ENCODE measurements at places on chromosomes 1 and 21. TPM values are rescaled to one million over a fixed set of nuclear protein-coding genes. Genes with fewer than 3 reads are reported as not detected.
A peak's percentile ranks its signal among the peaks of the same experiment; 100 is the strongest.

- DNase-seq, result no peak
Measured at GRCh38 chr1:152599934-152600333, at the start of gene LCE3C. Gene LCE3C, plus strand, starts transcription at chr1:152600234. Its CDS starts 498 bp downstream, at chr1:152600732.

DNA sequence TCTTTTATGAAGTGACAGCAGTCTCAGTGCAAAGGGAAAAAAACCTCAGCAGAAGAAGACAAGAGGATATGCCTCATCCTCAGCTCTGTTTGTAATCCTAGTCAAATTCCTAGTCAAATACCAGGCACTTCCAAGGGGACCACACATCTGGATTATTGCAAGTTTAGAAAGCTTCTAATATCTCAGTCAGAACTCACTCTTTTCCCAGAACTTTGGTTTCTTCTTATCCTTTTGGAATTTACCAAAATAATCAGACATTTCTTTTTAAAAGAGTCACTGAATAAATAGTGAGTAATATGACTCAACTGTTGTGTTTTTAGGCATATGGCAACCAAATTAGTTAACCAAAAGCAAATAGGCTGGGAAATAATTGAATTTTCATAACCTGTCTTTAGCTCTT is 47.8 kb downstream of the PRRX1 start:
- no peak for DNase-seq

Gene SH2D2A
- total RNA-seq, result 2.5 TPM

DNA sequence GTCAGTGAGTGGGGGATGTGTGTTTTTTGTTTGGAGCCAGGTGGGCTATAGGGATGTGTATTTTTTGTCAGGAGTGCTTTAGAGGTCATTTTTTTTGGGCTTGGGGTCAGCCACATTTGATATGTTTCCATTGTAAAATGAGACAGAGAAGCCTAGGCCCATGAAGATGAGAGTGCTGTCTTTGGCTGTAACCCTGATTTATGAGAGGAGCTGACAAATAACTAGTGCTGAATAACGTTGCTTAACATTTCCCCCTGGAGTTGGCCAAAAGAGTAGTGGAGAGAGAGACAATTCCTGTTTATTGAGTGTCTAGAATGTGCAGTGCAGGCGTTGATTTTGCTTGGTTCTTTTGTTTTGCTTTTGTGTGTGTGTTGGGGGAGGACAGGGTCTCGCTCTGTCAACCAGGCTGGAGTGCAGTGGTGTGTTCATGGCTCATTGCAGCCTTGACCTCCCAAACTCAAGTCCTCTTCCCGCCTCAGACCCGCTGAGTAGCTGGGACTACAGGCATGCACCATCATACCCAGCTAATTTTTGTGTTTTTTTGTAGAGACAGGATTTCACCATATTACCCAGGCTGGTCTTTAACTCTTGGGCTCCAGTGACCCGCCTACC is 64.7 kb downstream of the S1PR1 start:
- DNase-seq, result no peak

DNA sequence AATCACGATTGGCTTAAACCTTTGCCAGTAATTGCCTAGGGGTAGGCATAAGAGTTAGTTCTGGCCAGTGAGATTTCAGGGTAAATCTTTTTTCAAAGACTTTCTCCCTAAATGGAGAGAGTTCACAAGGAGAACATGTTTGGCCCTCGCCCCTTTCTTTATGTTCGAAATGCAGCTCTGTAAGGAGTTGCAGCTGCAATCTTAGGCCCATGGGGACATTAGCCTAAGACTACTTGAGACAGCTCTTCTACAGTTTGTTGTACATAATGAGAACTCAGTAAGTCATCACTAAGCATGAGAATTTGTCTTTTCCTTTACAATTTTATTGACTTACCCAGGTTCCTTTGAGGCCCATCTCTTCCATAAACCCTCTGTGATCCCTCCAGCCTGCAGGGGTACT is 40.4 kb upstream of the GADD45A start:
- DNase-seq, result no peak

GRCh38 chr1:8560035-8560434 is 242.1 kb downstream of the SLC45A1 start:
- DNase-seq, result no peak

- DNase-seq, result peak; percentile 40
Measured at GRCh38 chr1:38546636-38547035, 312.9 kb downstream of the RRAGC start.

DNA sequence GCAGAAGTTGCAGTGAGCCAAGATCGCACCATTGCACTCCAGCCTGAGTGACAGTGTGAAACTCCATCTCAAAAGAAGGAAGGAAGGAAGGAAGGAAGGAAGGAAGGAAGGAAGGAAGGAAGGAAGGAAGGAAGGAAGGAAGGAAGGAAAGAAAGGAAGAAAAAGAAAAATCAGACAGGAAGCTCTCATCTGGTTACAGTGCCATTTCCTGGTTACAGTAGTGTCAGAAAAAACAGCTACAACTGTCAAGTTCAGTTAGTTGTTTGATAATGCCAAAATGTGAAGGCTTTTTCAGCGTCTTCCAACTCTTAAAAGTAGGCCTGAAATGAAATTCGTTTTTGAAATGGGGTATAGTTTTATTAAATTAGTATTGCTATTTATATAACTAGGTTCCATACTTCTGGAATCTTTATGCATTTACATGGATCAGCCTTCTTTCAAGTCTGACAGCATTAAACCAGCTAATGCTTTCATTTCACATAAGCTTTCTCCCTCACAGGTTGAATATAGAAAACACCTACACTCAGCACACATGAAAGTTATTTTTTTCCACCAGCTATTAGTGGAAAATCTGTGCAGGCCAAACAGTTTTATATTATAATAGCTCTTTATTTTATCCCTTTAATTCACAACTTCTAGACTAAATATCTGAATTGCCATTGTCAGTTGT is 21.2 kb downstream of the PTPN22 start:
- DNase-seq, result no peak

DNA sequence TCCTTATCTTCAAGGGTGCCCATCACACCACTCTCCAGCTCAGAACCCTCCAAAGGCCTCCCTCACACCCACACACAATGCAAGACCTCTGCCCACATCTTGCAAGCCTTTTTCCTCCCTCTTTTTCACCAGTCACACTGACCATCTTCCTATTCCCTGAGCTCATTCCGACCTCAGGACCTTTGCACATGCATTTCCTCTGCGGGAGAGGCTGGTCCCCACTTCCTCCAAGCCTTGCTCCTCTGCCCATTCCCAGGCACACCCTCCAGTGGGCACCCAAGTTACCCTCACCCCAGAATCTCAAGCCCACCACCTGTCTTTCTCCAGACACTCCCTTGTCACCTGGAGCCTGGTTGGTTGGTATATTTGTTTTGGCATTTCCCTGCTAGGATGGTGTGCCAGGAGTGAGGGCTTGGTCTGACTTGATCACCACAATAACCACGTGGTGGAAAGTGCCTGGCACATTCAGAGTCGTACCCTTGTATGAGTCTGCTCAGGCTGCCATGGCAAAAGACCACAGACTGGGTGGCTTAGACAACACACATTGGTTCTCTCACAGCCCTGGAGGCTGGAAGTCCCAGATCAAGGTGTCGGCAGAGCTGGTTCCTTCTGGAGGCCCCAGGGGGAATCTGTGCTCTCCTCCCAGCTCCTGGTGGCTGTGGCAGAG is 13.2 kb downstream of the MX2 start:
- DNase-seq, result peak; percentile 39

- no peak for DNase-seq
Measured at GRCh38 chr1:4482526-4482925, 171.9 kb upstream of the AJAP1 start.

DNA sequence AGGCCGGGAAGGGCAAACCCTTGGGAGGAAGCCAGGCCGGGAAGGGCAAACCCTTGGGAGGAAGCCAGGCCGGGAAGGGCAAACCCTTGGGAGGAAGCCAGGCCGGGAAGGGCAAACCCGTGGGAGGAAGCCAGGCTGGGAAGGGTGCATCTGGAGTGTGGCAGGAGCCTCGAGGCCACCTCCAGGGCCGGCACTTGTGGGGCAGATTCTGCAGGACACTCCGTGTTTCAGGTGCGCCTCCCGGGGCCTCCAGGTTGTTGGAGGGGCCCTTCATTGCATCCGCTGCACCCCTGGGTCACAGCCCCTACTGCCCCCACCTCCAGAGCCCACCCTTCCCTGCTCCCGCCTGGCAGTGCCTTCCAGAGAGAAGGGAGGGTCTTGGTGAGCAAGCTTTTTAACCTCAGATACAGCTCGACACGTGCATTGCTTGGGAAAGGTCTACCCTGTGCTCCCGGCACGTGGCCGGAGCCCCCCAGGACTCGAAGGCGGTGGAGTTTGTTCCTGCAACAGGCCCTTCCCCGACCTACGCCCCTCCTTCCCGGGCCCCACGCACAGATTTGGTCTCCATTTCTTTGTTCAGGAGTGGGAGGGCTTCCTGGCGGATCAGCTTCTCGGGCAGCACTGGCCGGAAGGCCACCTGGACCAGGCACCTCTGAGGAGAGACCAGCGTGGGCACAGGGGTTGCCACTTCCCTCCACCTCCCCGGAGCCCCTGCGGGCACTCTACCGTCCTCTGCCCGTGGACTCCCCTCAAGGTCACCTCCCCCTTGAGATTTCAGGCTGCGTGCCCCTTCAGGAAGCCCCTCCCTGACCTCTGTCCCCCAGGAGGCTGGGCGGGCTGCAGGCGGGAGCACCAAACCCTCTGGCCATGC is 9.4 kb upstream of the TMEM52 start:
- no peak for DNase-seq

Gene LDLRAD1
- not detected for total RNA-seq

- no peak for DNase-seq
Measured at GRCh38 chr1:48560116-48560515, 88.1 kb upstream of the SPATA6 start.

- no peak for DNase-seq
Measured at GRCh38 chr1:199776768-199777497, 250.6 kb upstream of the NR5A2 start.

Gene LCE1C
- total RNA-seq, result not detected

DNA sequence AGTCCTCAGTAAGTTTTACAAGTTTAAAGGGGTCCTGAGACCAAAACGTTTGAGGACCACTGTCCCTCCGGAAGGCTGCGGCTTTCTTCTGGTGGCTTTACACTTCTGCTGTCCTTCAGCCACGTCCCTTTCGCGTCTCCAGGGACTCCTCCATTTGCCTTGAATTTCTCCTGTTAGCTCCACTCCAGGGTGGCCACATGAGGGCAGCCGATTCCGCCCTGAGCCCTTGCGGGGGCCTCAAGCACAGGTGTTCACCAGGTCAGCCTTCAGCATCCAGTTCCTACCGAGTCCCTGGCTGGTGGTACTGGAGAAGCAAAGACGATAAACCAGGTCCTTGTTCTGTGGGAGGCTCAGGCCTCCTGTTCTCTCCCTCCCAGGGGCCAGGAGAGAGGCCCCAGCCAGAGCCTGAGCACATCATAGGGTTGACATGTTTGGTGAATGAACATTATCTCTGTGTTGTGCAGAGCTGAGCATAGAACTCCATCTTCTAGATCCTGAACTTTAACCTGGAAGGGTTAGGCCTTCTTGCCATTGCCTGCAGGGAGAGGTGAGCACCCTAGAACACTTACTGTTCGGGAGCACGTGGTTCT is 27.4 kb upstream of the COQ8A start:
- DNase-seq, result no peak

Gene TBX15
- not detected for total RNA-seq

Gene HES5
- total RNA-seq, result not detected

DNA sequence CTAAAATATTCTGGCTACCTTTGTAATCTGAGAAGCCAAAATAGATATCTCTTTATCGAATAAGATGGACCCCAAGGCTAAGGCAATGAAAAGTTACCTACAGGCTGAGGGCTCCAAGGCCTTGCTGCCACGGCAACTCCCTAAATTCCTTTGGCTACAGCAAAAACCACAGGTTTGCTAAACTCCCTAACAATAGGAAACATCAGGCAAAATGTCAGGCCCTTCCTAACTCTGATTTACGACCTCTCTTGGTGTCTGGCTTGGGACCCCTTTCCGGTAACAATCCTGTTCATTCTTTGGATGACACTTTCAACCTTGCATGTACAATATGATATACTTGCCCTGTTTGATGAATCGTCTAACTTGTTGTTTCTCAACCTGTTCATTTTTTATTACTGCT is 11.3 kb upstream of the OR2T8 start:
- no peak for DNase-seq

Gene MYOG
- total RNA-seq, result not detected

Gene PLPPR4
- total RNA-seq, result 0.35 TPM

- DNase-seq, result no peak
Measured at GRCh38 chr1:48066936-48067335, 69.8 kb upstream of the TRABD2B start.

DNA sequence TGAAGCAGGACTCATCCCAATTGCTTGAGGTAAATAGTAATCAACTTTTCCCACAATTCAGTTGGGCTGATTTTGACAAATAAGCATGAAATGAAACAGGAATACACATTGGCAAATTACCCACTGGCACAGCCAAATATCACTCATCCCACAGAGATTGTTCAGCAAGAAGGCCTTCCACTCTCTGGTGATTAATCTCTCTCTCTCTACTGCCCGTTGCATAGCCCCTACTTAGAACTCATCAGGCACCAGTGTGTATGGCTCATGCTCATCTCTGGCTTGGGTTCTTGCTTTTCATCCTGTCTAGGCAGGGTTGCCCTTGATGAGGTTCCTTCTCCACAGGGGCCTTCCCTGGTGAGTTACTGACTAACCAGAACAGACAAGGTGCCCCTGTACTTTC is 1.1 kb downstream of the BSDC1 start:
- no peak for DNase-seq

DNA sequence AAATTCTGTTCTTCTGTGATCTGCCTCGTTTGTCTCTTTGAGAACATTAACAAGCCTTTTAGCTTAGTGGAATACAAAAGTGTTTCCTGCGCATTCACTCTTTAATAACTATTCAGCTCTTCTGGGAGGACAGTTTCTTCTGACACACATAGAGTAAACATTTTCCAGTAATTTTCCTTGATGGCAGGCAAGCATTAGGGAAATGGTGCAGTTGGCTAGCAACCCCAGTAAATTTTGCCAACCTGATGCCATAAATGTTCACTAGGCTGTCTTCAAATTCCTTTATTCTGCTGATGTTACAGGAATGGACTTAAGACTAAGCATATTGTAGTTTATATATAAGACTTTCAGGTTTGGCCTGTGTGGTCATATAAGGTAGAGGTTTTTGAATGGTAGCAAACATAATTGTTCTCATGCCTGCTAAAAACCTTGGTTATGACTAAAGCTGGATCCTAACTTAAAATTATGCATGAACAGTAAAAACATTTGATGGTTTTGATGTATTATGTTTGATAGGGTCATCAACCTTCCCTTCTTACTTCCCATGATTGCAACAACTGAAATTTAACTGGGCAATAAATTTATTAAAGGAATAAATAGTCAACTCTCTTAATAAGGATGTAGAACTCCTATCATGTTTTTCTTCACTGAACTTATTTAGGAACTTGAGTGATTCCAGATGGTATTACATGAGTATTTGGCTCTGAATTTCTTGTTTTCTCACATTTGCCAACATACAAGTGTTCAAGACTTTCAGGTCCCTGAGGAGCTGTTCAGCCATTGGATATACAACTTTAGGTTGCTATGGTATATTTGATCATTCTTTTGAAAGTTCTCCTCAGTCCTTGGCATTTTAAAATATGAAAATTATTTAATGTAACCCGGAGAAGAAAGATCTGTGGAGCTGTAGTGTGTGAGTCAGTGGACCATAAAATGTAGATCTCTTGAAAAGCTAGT is 223.4 kb downstream of the FMN2 start:
- no peak for DNase-seq

Gene SMIM1
- total RNA-seq, result not detected

GRCh38 chr1:174696026-174696821 is 248.5 kb downstream of the GPR52 start:
- no peak for DNase-seq

GRCh38 chr1:161265305-161265704 is 6.8 kb downstream of the PCP4L1 start:
- DNase-seq, result no peak

- DNase-seq, result no peak
Measured at GRCh38 chr1:223732993-223733798, 20.9 kb downstream of the CAPN2 start.

GRCh38 chr1:30313176-30313575 is 410.2 kb downstream of the MATN1 start:
- DNase-seq, result no peak
